ENCODE measurements at places on chromosomes 5 and 9. TPM values are rescaled to one million over a fixed set of nuclear protein-coding genes. Genes with fewer than 3 reads are reported as not detected.

DNA sequence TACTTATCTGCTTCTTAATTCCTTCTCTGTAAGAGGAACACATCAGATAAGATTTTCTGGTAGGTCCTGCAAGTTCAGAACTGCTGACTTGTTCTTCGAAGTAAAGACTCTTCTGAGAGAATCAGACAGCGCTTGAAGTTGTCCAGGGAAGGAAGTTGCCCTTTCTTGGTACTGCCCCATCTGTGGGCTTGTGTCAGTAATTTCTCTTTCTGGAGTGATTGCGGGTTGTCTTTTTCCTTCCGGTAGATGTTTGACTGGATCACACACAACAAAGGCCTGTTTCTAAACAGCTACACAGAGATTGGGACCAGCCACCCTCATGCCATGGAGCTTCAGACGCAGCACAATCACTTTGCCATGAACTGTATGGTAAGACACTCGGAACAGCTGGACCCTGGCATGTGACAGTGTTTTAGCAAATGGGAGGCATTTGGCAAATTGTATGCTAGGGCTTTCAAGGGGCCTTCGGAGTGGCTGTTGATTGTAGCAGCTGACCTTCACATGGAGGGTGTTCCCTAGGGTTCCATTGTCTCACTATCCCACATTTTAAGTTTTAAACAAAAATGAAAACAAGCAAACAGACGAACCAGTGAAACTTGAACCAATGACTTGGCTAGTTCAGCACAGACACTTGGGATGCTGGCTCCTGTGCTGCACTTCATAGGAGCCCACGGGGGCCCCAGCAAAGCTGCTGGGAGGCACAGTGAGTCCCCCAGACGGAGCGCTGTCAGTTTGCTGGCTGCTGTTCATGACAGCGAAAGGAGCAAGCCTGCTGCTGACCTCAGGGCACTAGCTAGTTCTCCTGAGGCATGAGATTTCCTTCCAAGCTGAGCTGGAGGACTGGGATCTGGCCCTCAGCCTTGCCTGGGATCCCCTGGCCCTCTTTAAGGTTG lies 149.9 kb downstream of the TRIO start:
- DNase-seq = no peak

DNA sequence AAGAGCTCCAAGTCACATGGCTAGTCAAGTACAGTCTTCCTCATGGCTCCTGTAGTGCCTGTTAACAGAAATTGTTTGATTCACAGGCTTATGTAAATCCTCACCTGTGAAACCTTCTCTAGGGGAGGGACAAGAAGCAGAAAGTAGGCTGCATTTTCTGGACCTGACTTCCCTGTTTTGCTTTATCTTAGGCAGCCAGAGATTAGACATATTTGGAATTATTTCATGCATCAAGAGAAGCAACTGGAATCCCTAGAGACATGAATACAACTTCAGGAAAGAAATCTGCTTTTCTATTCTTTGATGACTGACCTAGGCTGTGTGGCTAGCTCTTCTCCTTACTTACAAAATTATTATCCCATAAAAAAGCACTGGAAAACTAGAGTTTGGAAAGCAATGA lies 52.3 kb downstream of the CAST start:
- DNase-seq = no peak

- DNase-seq = no peak
Observed at GRCh38 chr9:94866770-94867169, 140.3 kb downstream of the AOPEP start.

ANKRD18B gene
- total RNA-seq = 11.0 TPM

DNA sequence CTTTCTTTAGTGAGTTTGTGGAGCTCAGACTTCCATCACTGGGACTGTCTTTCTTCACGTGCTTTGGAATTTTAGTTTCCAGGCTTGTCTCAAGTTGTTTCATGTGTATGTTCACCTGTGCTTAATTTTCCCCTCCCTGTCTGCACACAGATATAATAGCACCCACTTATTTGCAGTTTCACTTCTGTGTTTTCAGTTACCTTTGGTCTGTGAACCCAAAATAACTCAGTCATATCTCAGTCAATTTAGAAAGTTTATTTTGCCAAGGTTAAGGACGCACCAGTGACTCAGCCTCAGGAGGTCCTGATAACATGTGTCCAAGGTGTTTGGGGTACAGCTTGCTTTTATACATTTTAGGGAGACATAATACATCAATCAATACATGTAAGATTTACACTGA lies 330.4 kb downstream of the ICE1 start:
- no peak for DNase-seq

DNA sequence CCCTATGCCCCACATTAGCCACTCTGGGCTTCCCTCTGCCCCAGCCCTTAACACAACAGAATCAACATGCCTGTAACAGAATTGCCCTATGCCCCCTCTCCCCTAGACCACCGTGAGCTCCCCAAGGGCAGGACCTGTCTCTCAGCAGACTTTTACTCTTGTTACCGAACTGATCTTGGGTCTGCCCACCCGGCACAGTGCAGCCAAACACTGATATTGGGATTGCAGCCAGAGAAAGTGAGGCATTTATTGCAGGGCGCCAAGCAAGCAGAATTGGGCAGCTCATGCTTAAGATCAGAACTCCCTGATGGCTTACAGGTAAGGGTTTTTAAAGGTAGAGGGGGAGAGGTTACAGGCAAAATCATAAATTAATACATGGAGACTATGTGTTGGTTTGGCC lies 33.5 kb upstream of the KCNIP1 start:
- DNase-seq = no peak

AFAP1L1 gene
- total RNA-seq = 6.9 TPM

NMUR2 gene
- total RNA-seq = 0.16 TPM

DNA sequence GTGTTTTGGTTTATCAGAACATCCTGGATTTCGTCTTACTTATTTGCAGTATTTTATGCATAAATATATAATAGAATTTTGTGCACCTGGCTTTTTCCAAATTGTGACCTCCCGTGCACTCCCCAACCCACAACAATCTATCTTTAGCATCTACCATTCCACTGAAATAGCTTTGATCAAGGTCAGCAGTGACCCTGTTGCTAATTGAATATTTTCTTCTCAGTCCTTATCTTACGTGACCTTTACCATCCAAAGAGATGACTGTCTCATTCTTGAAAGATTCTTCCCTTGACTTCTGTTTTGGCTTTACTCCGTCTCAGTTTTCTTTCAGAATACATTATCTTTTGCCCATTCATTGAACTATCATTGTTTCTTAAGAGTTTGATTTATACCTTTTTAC lies 18.4 kb downstream of the NDUFS4 start:
- DNase-seq = no peak

PCDHA9 gene
- total RNA-seq = 1.4 TPM

GRCh38 chr5:80151890-80152289 lies 104.0 kb downstream of the SERINC5 start:
- DNase-seq = no peak

GRCh38 chr5:143236682-143237081 lies 166.8 kb downstream of the NR3C1 start:
- DNase-seq = no peak

GRCh38 chr9:34252670-34253459 lies 74.0 kb downstream of the UBAP1 start:
- peak; percentile 81 for DNase-seq

DNA sequence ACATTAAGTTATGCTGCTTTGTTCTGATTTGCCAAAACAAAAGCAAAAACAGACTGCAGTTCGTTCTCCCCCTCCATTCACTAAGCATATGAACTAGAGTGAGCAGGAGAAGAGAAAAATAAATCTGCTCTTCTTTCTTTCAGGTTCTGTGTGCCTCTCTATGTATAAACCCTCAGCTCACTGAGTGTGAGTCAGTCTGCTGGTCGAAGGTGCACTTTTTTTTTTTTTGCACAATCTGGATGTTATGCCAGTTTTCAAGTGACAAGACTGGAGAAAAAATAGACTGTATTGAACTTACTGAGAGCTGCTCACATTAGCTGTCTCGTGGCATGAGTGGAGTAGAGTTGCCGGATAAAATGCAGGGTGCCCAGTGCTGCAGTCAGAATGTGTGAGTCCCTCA lies 244.6 kb upstream of the ATP10B start:
- no peak for DNase-seq

- DNase-seq = no peak
Observed at GRCh38 chr5:133142782-133143181, 91.0 kb downstream of the HSPA4 start.

GRCh38 chr9:114166614-114167572 lies 11.6 kb downstream of the COL27A1 start:
- no peak for DNase-seq

POMT1 gene
- 36.4 TPM for total RNA-seq

- DNase-seq = peak; percentile 79
Observed at GRCh38 chr5:115180165-115180709, 10.5 kb upstream of the TRIM36 start.

Measured in WTC11 (cell line).